ENCODE measurements at places on chromosomes 16 and 17. TPM values are rescaled to one million over a fixed set of nuclear protein-coding genes. Genes with fewer than 3 reads are reported as not detected.

UBE2G1 gene
- total RNA-seq = 40.6 TPM

CTRB1 gene
- total RNA-seq = not detected

CHST6 gene
- 41.6 TPM for total RNA-seq

C17orf78 gene
- total RNA-seq = not detected

DNASE1 gene
- 20.9 TPM for total RNA-seq

OR3A3 gene
- total RNA-seq = not detected

UBE2Z gene
- total RNA-seq = 74.1 TPM

SCN4A gene
- 1.5 TPM for total RNA-seq

NUBP1 gene
- total RNA-seq = 75.1 TPM

SPATA32 gene
- not detected for total RNA-seq

TMEM88 gene
- 17.5 TPM for total RNA-seq

TAT gene
- total RNA-seq = not detected

CD79B gene
- total RNA-seq = 1.8 TPM

KRT27 gene
- total RNA-seq = not detected

FBXL16 gene
- total RNA-seq = 1.1 TPM

C16orf46 gene
- total RNA-seq = 0.28 TPM

RUNDC3A gene
- 8.4 TPM for total RNA-seq

SLC16A6 gene
- 7.0 TPM for total RNA-seq

PFAS gene
- total RNA-seq = 53.6 TPM

IRX6 gene
- not detected for total RNA-seq

FXR2 gene
- 55.5 TPM for total RNA-seq

GCGR gene
- total RNA-seq = 2.9 TPM

TP53TG3B gene
- not detected for total RNA-seq

AIPL1 gene
- total RNA-seq = not detected

MILR1 gene
- total RNA-seq = 28.0 TPM

TANGO6 gene
- total RNA-seq = 13.5 TPM

CCL17 gene
- total RNA-seq = not detected

MT1H gene
- not detected for total RNA-seq

ITGB4 gene
- 8.4 TPM for total RNA-seq
